Endodermal cell (in vitro differentiated cells): ENCODE measurements at places on chromosomes 6 and 20. TPM values are rescaled to one million over a fixed set of nuclear protein-coding genes. Genes with fewer than 3 reads are reported as not detected.

DNA sequence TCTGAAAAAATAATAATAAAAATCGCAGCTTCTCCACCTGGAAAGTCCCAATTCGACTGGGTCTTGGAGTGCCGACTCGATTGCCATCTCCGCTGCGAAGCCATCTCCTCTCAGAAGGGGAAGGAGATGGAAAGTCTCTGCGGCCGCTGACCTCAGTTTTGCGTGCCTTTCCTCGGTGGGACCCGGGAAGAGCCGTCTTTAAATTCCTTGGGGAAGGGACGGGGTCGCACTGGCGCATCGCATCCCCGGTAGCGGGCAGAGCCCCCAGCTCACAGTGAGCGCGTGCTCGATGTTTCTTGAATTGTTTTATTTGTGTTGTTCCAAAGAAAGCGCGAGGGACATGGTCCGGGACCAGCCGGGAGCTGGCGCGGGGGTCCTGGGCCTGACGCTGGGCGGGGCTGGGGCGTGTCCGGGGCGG lies 270 bp upstream of the TIAM2 start:
- DNase-seq: no peak

GRCh38 chr6:104522533-104522932 lies 337.2 kb downstream of the HACE1 start:
- DNase-seq: no peak

GRCh38 chr6:112227411-112227810 lies 27.0 kb downstream of the LAMA4 start:
- no peak for DNase-seq

DNA sequence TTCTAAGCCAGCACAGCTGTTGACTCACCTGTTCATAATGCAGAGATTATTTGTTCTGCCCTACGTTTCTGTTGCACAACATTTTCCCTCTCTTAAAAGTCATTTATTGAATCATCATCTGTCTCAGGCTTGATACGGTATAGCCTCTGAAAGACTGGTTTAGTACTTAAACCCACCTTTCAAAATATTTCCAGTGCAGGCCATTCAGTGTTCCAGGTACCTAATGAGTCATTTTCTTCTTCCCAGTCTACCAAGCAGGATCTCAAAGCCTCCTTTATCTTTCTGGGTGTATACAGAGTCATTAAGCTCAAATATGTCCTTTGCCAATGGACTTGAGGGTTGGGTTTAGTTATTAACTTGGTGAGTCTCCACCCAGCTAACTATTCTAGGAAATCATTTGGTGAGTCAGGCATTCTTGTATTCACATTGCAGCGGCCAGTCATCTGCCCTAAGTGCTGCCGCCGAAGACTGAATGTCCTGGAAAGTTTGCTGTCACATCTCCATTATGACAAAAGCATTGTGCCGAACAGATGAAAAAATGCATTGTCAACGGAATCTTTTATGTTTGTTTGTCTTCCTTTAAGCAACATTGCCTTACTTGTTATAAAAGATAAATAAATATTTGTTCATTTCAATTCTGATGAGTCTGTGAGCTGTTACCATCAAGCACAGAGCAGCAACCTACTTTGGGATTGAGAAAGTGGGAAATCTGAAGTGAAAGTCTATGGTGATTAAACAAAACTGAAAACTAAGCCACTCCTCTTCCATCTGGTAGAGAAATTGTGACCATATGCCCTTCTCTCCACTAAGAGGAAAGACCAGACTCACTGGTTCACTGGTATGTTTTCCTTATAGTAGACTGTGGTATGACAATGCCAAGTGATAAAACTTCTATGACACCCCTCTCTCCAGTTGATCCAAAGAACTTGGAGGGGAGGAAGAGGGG lies 14.3 kb upstream of the FAM135A start:
- no peak for DNase-seq

DNA sequence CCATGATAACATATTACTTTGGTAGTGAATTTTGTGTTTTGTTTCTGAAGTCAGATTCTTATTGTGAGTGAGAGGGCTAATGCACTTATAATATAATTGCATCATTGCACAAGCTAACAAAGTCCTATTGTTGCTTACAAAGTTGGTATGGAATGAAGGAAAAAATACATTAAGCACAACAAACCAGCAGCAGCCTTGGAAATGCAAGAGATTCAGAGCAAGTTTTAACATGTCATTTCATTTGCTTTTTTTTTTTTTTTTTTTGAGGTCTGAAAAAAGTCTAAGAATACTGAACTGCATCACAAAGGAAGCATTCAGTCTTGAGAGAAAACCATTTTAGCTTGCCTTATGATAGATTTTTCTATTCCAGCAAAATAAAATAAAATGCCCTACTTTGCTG lies 57.6 kb downstream of the PLCB4 start:
- no peak for DNase-seq

- DNase-seq: no peak
These were observed 81.4 kb downstream of the SLC22A3 start for GRCh38 chr6:160429620-160429895.

DNA sequence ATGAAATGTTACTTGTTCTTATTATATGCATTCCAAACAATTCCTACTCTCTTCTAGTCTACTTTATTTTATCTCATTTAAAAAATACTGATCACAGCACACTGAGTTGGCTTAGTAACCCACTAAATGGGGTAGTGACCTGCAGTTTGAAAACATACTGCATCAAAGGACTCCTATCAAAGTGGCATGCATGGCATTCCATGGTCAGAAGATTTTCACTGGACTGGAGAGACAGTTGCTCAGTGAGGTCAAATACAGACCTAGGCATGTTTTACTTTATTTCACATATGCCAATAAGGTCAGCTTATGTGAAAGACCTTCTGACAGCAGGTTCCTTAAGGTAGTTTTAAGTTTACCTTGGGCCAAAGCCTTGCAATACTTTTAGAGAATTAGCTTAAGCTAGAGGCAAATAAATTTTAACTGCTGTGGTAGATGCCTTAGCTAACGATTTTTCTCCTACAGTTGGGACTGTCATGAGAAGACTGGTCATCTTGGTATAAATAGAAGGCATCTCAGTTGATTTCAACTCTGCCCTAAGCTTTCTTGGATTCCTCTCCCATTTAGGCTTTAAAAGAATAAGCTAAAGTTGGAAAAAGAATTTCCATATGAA lies 35.1 kb downstream of the TPD52L1 start:
- no peak for DNase-seq

- no peak for DNase-seq
These were observed 473.6 kb downstream of the EPHA7 start for GRCh38 chr6:92945799-92946198.

DNA sequence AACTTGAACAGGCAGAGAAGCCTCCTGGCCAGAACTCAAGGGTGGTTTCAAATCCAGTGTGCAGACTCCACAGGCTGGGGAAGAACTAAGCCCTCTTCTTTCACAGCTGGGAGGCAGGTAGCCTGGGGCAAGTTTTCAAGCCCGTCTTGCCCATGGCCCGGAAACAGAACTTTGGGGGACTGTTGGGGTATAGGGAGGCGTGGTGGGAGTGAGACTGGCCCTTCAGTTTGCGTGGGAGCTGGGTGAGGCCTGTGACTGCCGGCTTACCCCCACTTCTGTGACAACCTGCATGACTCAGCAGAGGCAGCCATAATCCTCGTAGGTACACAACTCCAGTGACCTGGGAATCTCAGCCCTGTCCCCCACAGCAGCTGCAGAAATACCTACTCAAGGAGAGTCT lies 1125.7 kb downstream of the HACE1 start:
- no peak for DNase-seq

GRCh38 chr6:781350-781961 lies 88.5 kb upstream of the EXOC2 start:
- DNase-seq: no peak

DNA sequence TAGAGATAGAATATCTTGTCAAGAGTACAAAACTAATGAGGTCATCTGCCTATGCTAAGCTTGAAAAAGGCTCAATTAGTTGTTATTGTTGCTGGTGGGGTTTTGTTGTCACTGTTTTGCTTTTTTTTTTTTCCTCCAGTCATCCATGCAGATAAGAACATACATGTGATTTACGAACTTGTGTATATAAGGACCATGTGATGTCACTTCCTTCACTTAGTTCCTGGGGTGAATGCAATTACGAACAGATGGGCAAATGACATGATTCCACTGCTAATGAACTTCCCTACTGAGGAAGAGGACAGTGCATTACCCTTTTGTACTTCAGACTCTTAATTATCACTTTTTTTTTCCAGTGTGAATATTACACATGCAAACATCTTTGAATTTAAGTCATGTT lies 1175.3 kb upstream of the GJE1 start:
- no peak for DNase-seq

DNA sequence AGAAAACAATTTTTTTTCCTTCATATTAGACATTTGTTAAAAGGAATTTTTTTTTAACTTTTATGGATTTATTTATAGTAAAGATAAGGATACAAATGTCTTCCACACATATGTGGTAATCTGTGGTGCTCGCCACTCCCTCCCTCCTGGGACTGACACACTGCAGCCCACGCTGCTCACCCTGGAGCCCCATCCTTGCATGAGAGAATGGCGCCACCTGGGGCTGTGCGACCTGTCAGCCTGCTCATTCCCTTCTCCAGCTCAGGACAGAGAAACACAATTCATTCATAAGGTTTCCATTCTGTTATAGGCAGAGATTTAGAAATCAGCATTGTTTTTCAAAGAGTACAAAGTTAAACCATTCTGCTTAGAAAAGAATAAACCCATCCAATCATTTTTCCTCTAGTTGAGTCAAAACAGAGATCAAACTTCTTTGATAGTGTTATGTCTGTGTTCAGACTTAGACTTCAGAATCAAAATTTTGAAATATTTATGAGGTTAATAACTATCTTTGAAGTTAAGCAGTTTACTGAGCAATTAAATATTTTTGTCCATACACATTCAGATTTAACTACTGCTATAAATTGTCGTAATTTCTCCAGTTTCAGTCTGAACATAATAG lies 42.8 kb upstream of the DYNLRB1 start:
- peak; percentile 87 for DNase-seq

DNA sequence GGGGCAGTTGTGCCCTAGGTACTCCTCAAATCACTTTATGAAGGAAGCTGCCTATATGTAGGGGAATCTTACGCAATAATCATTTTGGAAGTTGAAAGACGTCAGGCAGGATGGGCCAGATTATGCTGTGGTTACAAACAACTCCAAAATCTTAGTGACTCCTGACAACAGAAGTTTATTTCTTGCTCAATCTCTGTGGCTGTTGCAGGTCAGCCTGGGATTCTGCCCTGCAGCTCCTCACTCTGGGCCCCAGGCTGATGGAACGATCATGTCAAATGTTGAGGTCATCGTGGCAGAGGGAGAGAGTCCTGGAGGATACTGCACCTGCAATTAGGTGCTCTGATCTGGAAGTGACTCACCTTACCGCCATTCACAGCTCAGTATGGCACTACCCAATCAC lies 88.4 kb downstream of the ZDHHC14 start:
- DNase-seq: no peak

GRCh38 chr20:29743101-29743931 lies 1514.1 kb upstream of the DEFB115 start:
- DNase-seq: peak; percentile 12

- no peak for DNase-seq
These were observed 852.2 kb upstream of the CITED2 start for GRCh38 chr6:140226637-140227036.

GRCh38 chr6:16258709-16259075 lies 20.3 kb downstream of the GMPR start:
- DNase-seq: no peak

Gene CCN6
- not detected in 2 replicates for total RNA-seq

Gene MLN
- total RNA-seq: not detected in 2 replicates

Gene KCNK16
- total RNA-seq: not detected in 3 replicates

Gene UNC93A
- 4.0 and 4.9 TPM in 2 replicates for total RNA-seq

Gene EYA4
- 0.26 and 0.32 TPM in 2 replicates for total RNA-seq

Gene BPIFB4
- total RNA-seq: 0.22 TPM in 1 of 2 replicates, not detected in the other

Gene TM9SF4
- 69.7 to 92.6 TPM (median 77.2 TPM) in 3 replicates for total RNA-seq

Gene TMC2
- total RNA-seq: not detected in 2 replicates

Gene DEFB113
- total RNA-seq: not detected in 3 replicates
